ENCODE measurements at places on chromosomes 5 and 9.

GRCh38 chr9:121651008-121651294 is 483 bp upstream of the DAB2IP start:
- no peak for DNase-seq

DNA sequence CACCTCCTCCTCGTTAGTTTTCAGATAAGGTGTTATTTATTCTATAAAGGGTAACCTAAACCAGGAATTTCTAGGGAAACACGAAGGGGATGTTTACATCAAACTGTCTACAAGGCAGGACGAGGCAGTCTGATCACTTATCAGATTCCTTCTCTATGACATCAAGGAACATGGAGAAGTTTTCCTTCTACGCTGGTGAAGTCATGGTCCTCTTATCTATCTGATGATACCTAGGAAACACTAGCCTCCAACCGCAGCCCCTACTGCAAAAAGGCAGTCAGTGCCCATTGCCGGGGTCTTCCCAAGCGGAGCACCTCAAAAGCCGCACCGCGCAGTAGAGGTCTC is 1.5 kb downstream of the MPDZ start:
- no peak for DNase-seq

- no peak for DNase-seq
Measured at GRCh38 chr5:39605588-39606575, 181.1 kb upstream of the DAB2 start.

- DNase-seq, result no peak
Measured at GRCh38 chr9:105296877-105297287, 52.4 kb downstream of the SLC44A1 start.
